Activated CD4-positive, alpha-beta T cell treated with anti-CD3 and anti-CD28 coated beads for 24 hours (primary cell): ENCODE measurements at places on chromosomes 7 and 10.
A peak's percentile ranks its signal among the peaks of the same experiment; 100 is the strongest.

GRCh38 chr7:105387508-105388355 lies 989 bp downstream of the SRPK2 start:
- DNase-seq, result no peak

GRCh38 chr7:42736931-42737330 lies 174.9 kb downstream of the C7orf25 start:
- no peak for DNase-seq

DNA sequence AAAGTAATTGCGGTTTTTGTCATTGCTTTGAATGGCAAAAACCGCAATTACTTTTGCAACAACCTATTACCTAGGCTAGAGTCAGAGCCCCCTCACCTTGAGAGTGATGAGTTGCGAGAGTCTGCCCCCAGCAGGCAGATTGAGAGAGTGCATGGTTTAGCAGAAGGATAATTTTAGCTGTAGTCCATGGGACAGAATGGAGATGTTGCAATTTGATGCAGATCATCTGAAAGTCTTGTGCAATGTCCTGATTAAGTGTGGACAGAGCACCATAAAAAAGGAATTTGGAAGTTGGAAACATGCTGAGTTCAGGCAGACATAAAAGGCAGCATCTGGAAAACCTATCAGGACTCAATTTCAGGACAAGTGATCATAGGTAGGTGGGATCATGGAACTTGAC lies 48.7 kb downstream of the GPR141 start:
- DNase-seq, result no peak

- DNase-seq, result no peak
These were observed 406.7 kb downstream of the PARD3 start for GRCh38 chr10:34408381-34408780.

DNA sequence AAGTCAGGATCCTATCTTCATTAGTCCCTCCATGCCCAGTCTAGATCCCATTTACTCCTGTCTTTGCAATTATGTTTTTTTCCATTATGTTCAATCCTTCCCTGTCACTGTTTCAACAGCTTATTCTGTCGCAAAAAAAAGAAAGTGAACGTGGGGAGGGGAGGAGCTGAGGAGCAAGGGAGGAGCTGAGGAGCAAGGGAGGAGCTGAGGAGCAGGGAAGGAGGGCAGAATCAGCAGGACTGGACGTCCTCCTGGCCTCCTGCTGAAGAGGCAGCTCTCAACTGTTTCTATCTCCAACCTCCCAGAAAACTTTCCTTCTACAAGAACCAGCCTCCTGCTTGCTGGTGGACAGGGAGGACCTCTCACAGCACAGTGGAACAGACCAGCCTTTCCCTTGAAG lies 26.0 kb downstream of the LARP4B start:
- no peak for DNase-seq

DNA sequence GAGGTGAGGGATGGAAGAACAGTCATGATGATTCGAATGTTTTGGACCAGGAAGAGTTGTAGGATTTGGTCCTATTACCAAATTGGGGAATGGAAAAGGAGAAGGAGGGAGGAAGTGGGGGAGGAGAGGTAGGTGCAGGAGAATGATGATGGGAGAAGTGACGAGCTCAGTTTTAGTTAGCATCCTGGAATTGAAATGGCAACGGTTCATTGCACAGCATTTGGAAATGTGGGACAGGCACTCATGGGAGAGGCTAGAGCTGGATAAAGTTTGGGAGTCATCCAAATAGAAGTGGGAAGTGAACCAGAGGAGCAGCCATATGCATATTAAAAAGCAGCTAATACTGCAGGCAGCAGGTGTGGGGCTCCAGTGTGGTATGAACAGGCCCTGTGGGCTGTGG lies 253.6 kb downstream of the SORCS3 start:
- no peak for DNase-seq

DNA sequence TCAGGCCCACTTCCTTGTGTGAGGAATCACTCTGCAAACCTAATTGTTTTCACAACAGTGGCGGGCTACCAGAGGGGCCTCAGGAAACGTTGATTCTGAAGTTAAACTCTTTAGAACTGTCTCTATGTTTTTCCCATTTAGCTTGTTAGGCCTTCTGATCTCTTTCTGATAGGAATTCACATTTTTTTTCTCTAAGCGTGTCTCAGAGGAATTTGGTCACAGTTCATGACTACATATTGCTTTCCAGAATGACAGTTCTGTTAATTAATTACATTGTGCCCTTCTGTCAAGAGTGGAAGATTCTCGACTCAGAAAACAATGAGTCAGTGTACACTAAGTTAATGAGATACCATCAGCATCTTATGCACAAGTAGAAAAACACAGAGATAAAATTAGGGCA lies 469.2 kb upstream of the C7orf33 start:
- DNase-seq, result no peak

- no peak for DNase-seq
These were observed 40.4 kb downstream of the GTF2IRD1 start for GRCh38 chr7:74494076-74494548.

GRCh38 chr10:86979296-86979818 lies 11.1 kb downstream of the ADIRF start:
- no peak for DNase-seq

GRCh38 chr7:32047075-32047474 lies 23.1 kb downstream of the PDE1C start:
- DNase-seq, result no peak

DNA sequence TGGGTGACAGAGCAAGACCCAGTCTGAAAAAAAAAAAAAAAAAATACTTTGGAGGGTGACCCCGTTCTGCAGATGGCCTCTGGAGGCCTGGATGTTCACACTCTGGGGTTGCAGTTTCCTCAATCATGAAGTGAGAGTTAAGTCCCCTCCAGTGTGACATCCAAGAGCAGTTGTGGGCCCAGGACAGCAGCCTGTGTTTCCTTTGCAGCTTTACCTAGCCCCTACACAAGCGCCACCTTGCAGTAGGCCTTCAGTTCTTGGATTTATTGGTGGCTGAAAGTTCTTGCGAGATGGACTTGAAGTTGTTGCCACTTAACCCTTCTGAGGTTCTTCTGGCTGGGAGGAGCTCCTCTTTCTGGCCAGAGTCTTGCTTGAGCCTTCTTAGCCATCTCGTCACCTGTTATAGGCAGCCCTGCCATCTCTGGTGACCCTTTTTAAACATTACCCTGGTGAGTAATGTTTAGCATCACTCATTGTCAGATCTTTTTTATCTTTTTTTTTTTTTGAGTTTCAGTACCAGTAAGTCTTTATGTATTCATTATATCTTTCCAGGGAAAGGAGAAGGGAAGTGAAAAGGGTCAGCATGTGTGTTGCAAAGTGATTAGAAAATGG lies 3.4 kb upstream of the ACTR3C start:
- DNase-seq, result no peak

DNA sequence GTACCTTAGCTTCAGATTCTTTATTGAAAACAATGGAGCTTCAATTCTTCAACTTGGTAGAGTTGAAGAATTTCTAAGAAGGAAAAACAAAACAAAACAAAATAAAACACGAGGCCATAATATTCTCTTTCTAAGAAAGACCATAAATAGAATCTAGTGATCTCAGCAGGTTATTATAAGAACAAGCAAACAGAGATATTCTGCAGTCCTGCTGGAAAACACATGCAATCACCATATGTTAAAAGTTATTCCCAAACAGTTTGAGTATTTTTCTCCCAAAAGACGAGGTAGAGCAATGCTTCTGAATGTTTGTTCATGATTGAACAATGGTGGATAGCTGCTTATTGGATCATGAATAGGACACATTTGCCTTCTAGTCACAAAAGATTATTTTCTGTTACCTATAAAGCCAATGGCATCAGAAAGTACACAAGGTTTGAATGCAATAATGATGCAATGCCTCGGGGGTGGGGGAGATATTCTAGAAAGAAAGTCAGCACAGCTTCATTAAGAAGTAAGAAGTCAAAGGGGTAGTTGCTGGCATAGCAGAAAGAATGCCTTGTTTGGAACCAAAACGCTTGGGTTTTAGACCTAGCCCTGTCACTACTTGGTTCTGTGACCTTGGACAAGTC lies 59.3 kb downstream of the CREB3L2 start:
- DNase-seq, result no peak

DNA sequence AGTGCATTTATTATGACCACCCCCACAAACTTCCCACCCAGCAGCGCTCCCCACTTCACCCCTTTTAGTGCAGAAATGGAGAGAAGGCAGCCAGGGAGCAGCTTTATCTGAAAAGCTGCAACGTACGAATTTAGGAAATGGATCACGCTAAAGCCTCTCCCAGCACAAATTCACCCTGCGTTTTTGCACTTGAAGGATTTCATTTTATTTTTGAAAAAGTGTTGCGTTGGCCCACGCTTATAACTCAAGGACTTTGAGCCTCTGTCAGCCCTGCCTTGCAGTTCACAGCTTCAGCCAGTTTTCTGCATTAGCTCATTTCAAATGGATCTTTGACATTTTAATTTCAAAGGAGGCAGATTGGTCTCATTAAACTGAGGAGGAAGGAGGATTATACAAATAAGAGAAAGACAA lies 556.1 kb downstream of the KCNMA1 start:
- DNase-seq, result no peak

- DNase-seq, result no peak
These were observed 18.9 kb downstream of the ZNF680 start for GRCh38 chr7:64544010-64544409.

- no peak for DNase-seq
These were observed 39.2 kb downstream of the MGMT start for GRCh38 chr10:129506101-129506797.

- DNase-seq, result no peak
These were observed 144.4 kb downstream of the PCDH15 start for GRCh38 chr10:54656643-54657042.

- DNase-seq, result peak; percentile 34
These were observed 448 bp downstream of the SEC24C start for GRCh38 chr10:73744664-73744975.

DNA sequence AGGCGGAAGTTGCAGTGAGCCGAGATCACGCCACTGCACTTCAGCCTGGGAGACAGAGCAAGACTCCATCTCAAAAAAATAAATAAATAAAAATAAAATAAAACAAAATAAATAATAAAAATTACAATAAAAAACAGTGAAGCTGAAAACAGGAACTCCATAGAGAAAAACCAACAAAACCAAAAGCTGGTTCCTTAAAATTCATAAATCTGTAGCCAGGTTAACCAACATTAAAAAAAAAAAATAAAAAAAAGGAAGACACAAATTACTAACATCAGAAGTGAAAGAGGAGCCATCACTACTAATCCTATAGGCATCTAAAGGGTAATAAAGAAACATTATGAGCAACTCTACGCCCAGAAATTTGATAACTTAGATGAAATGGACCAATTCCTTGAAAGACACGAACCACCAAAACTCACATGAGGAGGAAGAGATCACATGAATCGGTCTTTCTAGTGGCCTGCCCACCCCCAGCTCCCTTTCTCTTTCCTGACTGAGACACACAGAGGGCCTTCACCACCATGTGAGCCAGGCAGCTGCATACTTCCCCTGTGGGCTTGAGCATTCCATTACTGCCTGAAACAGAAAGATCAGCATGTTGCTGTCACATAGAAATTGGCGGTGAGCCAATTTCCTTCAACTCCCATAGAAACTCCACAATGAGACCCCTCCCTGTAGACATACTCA lies 208.7 kb downstream of the MAD1L1 start:
- no peak for DNase-seq

DNA sequence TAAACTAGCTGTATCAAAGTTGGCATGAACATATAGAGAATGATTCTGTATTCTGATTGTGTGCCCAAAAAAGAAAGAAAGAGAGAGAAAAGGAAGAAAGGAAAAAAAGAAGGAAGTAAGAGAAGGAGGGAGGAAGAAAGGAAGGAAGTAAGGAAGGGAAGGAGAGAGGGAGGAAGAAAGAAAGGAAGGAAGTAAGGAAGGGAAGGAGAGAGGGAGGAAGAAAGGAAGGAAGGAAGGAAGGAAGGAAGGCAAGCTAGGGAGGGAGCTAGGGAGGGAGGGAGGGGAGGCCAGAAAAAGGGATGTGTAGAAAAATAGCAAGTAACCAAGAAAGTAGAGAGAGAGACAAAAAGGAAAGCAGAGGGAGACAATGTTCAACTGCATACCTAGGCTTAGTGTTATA lies 60.7 kb upstream of the TARP start:
- no peak for DNase-seq

DNA sequence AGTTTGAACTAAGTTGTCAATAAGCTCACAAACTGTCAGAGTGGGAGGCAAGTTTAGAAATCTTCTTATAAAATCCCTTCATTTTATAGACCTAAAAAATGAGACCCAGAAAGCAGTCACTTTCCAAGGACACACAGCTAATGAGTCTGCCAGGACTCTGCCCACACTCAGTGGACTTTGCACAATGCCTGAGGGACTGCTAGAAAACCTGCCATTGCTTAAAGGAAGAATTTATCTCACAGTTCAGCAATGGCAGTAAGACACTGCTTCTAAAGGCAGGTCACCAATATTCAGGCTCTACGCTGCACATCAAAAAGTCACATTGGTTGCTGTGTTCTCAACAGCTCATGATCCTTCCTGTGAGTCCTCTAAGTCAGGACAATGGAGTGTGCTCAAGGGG lies 698.1 kb downstream of the GRID1 start:
- DNase-seq, result no peak

DNA sequence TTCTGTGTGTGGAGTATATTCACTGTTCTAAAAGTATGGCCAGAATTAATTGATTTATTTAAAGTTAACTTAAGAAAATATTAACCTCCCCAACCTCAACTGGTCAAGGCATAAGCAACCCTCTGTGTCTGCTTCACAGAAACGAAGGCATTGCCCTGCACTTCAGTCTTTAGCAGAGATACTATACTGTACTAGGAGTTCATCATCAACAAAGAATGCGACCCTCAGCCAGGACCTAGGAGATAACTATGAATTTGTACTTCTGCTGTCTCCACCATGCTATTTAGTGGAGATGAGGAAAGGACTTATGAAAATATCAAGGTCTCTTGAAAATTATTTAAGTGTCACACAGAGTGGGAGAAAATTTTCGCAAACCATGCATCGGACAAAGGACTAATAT lies 35.7 kb upstream of the SEMA3D start:
- DNase-seq, result no peak

DNA sequence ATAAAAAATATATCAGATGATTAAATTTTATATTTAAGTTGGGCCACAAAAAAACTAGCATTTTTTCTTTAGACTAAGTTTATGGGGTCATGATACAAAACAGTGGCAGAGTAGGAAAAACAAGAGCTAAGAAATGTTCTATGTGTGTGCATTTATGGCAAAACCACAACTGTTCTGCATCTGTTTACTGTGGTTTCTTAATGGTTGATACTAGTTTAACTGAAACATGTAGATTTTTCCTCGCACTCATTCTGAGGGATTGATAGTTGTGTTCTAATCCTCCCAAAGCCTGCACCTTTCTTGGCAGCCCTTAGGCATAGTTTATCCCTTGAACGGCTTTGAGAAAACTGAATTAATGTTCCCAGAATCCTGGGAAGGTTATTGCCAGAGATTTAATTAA lies 66.6 kb upstream of the PHYHIPL start:
- DNase-seq, result no peak

- no peak for DNase-seq
These were observed 14.4 kb downstream of the PIP4K2A start for GRCh38 chr10:22699976-22700375.
